ENCODE measurements at places on chromosomes 4 and X.

DNA sequence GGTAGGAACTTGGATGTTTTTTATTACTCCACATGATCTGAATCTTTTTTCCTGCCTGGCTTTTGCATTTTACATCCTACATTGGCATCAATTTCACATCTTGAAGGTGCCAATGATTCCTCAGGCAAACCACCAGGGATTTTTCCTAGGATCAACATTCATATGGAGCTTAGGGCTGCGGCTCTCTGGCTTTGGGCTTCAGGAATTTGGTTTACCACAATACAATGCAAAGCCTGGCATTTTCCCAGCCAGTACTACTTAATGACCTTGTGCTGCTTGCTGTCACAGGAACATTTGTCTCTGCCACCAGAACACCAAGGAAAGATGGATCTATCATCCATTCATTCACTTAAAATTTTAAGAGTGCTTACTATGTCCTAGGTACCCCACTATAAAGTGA lies 180.7 kb downstream of the PDGFC start:
- DNase-seq, result no peak

DNA sequence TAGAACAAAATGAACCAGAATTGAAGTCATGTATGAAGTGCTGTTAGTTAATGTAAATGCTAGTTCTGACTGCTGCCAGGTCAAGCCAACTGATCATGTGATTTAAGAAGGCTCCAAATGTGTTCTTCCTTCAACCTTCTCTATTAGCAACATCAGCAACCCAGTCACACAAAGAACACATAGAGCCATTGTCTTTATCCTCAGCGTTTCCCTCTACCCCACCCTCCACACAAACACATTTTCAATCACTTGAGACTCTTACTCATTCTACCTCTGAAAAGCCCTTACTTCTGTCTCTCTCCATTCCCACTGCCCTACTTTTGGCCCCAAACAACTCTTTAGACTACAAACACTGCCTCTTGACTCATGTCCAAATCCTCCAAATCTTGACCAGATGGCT lies 89.7 kb upstream of the KDR start:
- DNase-seq, result no peak

DNA sequence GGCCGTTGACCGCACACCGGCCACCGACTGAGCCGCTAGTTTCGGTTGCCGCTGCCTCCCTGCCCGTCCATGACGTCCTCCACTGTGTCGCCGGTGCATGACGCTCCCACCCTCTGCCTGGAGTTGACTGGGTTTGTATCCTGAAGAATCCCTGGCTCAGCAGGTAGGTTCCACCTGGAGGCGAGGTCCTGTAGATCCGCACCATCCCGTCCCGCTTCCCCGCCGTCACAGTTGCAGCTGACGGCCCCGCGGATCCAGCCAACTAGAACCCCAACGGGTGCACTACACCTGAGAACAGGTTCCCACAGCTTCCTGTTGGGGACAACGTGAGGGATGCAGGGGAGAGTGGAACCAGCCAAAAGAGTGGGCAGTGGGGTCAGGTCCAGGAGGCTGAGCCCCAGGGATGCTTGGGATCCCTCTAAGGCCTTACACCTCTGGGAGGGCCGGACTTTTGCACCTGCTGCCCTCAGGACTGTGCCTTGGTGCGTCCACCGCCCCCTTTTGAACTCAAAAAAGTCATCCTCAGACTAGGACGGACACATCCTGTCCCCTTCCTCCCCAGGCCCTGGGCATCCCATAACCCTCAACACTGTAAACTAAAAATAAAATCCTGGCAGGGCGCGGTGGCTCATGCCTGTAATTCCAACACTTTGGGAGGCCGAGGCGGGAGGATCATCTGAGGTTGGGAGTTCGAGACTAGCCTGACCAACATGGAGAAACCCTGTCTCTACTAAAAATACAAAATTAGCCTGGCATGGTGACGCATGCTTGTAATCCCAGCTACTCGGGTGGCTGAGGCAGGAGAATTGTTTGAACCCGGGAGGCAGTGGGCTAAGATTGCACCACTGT lies 1.1 kb upstream of the SLBP start:
- no peak for DNase-seq

DNA sequence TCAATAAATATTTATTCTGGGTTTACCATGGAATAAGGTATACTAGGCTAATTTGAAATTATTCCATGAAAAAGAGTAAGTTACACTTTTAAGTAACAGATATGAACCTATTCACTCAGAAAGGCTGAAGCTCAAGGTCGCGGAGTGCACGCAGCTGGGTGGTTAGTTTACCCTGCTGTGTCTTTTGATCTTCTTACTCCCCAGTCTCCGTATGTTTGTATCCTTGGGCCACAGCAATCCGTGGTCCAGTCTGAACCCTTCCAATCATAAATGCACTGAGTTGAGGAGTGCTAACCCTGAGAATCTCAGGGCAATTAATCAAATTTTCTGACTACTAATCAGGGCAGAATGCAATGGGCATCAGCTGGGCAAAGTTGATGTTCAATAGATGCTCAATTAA lies 33.9 kb downstream of the RPS3A start:
- DNase-seq, result no peak

GRCh38 chrX:41734530-41734929 lies 10.5 kb downstream of the GPR82 start:
- DNase-seq, result no peak

GRCh38 chr4:176745902-176746301 lies 46.8 kb downstream of the VEGFC start:
- no peak for DNase-seq

GRCh38 chr4:158074851-158075250 lies 98.0 kb downstream of the GASK1B start:
- DNase-seq, result no peak

GRCh38 chr4:83779103-83780052 lies 243.5 kb downstream of the GPAT3 start:
- DNase-seq, result no peak

DNA sequence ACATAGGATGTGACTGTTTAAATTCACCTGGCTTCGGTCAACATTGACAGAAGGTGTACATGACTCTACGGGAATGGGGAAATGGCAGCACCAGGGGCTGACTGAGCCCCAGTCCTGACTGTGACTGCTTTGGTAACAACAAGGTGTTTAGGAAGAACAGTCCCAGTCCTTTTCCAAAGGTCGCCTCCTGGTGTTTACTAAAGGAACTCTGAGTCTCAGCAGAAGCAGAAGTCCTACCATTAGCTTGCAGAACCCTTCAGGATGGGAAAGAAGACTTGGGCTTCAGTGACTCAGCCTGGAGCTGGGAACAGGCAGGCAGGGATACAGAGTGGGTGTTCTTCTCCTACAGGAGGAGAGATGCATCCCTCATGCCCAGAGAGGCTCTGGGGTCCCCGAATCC lies 103.3 kb downstream of the MGST2 start:
- DNase-seq, result no peak

GRCh38 chr4:757111-757510 lies 51.5 kb downstream of the PCGF3 start:
- no peak for DNase-seq

DNA sequence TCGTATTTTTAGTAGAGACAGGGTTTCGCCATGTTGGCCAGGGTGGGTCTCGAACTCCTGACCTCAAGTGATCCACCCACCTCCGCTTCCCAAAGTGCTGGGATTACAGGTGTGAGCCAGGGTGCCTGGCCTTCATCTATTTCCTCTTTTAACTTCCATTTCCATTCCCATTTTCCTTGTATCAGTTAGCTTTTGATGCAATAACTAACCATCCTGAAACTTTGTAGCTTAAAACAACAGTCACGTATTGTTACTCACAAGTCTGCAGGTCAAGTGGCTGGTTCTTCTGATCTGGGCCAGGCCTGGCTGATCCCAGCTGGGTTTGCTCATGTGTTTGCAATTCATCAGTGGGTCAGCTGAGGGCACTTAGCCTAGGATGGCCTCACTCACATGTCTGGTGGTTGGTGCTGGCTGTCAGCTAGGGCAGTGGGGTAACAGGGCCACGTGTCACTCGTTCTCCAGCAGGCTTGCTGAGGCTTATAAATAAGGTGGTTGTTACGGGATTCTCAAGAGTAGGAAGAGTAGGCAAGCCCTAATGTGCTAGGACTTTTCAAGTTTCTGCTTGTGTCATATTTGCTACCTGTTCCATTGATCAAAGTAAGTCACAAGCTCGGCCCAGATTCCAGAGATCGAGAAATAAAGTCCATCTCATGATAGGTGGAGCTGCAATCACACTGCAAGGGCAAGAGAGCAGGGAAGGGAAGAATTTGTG lies 88.2 kb downstream of the SOWAHB start:
- DNase-seq, result no peak

DNA sequence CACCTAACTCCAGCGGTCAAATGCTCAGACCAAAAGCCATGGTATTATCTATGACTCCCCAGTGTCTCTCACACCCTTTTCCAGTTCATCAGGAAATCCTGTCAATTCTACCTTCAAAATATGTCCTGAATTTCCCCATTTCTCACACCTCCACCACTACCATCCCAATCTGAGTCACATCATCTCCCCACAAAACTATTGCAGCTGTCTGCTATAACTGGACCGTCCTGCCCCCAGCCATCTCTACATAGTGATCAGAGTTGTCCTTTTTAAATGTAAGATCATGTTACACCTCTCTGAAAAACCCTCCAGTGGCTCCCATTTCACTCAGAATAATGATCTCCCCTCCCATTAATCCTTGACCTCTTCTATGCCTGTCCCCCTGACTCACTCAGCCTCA lies 6.8 kb upstream of the ODAPH start:
- no peak for DNase-seq

DNA sequence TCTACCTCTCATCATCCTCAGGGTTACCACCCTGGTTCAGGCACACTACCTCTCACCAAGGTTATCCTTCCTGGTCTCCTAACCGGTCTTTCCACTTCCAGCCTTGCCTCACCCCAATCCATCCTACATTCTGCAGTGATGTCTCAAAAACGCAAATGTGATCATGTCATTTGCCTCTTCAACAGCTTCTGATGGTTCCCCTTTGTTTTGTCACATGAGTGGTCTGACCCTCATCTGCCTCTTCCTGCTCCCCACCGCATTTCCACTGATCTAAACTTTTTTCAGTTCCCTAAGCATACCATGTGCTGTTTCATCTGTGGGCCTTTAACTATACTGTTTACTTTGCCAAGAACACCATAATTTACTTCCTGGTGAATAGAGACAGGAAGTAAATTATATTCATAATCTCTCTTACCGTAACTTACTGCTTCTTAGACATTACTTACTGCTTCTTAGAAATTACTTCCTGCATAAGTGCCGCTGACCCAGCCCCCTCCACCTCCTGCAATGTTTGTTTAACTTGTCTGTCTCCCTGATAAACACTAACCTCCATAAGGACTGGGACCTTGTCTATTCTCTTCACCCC lies 27.1 kb upstream of the NSUN7 start:
- DNase-seq, result no peak

DNA sequence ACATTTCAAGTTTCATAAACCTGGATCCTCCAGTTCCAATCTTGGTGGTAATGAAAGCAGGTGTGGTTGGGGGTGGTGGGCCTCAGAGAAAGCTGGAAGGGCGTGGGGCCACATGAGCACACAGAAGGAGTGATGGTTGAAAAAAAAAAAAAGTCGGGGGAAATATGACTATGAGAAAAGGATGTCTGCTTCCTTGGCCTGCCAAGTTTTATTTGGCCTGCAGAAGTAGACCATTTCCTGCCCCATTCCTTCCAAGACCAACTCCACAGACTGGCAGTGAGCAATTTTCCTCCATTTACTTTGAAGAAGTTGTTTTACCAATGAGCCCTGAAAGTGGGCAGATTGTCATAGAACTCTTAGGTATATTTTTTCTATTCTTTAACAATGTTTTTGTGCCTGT lies 43.3 kb downstream of the LNX1 start:
- DNase-seq, result no peak

GRCh38 chr4:24477919-24478318 lies 106.4 kb downstream of the DHX15 start:
- DNase-seq, result no peak

GRCh38 chr4:159481936-159482335 lies 379.1 kb downstream of the RAPGEF2 start:
- no peak for DNase-seq

- DNase-seq, result no peak
These were observed 275.7 kb downstream of the STPG2 start for GRCh38 chr4:97867557-97868091.

GRCh38 chr4:100420571-100420970 lies 97.3 kb downstream of the EMCN start:
- DNase-seq, result no peak

- DNase-seq, result no peak
These were observed 11.6 kb downstream of the ARSF start for GRCh38 chrX:3052860-3053259.

GRCh38 chrX:118807151-118808017 lies 16.2 kb upstream of the ZCCHC12 start:
- no peak for DNase-seq

DNA sequence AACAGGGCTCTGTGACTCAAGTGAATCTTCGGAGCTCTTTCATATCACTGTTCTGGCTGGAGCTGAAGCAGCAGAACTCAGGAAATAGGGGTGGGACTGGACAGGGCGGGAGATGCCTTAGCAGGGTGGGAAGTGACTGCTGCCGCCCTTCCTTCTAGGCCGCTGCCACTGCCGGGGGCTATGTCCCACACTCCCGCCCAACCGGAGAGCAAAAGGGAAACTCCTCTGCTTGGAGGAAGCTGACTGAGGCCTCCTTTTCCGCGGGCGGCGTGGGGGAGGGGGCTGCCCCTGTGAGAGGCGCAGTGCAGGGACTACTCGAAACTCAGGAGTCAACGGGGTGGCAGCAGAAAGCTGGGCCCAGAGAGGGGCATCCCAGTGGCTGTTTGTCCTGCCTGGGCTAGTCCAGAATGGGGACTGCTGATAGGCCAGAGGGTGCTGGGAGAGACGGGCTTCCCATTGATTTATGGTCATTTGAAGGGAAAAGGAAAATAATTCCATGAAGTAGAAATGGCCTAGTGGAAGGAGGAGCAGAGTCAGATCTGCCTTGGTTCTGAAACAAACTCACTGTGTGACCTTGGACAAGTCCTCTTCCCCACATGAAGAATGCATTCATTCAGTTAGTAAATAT lies 36.9 kb downstream of the STARD8 start:
- DNase-seq, result peak; percentile 71

DNA sequence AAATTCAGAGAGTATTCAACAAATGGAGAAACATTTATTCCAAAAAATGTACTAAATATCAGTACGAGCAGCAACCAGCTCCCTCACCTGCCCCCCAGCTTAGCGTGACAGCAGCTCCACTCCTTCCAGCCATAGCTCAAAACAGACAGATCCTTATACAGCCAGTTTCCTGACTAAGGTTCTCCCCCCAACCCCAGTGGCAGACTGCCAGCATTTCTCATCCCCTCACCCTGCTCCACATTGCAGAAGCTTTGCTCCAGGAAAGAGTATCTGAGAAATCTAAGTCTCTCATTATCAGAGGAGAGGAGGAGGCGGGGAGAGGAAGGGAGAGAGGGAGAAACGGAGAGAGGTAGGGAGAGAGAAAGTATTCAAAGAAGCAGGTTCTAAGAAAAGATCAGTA lies 53.3 kb upstream of the PASD1 start:
- DNase-seq, result no peak

- DNase-seq, result no peak
These were observed 57.2 kb downstream of the FNIP2 start for GRCh38 chr4:158826057-158826456.

GRCh38 chr4:137572163-137572562 lies 39.9 kb upstream of the PCDH18 start:
- DNase-seq, result no peak

Data from GF-D8 (cell line).